Kidney epithelial cell (primary cell): ENCODE measurements at places on chromosomes 5 and 9. TPM values are rescaled to one million over a fixed set of nuclear protein-coding genes. Genes with fewer than 3 reads are reported as not detected.

ARPC5L gene
- total RNA-seq = 31.1 and 36.3 TPM in 2 replicates

SPINK4 gene
- not detected in 2 replicates for total RNA-seq

DNA sequence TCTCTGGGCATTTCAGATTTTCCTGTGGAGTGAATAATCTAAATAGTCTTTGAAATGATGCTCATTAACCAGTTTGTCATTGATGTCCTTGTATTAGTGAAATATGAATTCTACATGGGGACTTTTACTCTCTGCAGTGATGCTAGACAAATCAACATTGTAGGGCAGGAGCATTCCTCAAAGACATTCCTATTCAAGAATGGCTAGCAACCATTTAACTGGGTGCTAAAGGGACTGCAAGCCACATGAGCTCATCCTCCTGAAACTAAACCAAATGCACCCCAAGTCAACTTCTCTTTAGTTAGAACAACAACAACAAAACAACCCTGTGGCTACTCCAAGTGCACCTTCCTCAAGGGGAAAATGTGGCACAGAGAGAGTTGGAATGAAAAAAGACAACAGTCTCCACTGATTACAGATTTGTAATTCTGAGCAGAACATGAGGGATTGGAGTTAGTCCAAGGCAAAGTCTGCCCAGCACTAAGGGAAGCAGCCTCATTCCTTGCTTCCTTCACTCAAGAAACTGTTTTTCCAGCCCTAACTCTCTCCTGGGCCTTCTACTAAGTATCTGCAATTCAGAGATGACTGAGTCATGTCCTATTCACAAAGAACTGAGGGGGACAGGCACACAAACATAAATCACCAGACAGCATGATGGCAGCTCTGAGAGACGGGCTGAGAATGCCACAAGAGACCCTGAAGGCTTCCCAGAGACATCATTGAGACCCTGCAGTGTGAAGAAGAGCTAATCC lies 82.0 kb upstream of the WWC1 start:
- no peak for DNase-seq

DNA sequence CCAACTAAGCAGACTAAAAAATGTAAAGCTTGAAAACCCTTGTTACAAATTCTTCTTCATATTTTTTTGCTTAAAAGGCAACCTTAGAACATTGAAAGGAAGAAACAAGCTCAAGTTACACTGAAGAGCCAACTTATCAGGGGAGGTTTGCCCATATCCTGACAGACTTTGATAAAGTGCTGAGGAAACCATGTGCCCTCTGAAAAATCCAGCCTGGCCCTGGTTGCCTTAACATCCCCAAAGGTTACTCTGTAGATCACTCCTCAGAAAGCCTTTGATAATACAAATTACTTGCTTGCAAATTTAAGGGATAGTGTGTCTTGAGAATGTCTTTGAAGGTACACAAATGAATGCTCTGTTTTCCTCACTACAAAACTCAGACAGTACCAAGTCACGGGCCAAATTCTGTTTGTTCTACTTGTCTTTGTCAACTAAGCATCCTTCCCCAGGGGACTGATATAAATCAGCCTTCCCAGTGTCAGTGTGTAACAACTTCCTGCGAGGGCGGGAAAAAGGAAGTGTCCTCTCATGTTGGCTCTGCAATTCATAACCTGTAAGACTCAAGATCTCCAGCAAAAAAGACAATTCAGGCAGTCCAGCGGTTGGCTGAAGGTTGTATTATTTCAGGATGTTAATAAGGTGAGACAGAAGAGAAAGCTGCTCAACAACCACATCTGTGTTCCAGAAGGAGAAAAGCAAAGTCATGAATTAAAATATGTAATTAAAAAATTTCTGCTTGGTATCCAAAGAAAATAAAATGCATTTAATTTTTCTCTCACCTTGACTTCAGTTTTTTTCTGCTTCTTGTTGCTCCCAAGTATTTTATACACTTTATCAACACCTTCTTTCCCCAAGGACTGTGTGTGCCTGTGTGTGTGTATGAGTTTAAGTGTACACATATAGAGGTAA lies 199.9 kb downstream of the PIK3R1 start:
- no peak for DNase-seq

DNA sequence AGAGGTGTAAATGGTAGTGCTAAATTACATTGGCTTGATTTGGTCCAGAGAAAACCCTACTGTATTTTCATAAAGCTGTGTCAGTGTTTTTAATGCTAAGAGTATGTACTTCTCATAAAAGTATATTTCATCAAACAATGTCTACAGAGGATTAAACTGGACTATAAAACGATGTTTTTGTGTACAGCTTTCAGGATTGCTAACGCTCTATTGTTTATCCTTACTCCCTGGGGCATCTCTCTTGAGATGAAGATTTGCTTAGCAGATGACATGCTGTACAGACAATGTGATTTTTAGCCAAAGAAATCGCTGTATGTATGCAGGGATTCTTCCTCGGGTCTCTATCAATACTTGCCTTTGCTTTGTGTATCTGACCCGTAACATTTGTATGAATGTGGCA lies 216.0 kb downstream of the FBXL7 start:
- DNase-seq = no peak

DNA sequence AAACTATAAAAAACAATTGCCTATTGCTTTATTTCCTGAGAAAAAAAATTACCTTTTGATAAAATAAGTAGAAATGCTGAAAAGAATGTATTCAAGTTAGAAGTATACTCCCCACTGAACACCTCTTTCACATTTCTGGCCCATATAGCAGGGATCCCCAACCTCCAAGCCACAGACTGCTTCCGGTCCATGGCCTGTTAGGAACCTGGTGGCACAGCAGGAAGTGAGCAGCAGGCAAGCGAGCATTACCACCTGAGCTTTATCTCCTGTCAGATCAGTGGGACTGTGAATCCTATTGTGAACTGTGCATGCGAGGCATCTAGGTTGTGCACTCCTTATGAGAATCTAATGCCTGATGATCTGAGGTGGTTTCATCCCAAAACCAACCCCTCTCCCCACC lies 563.9 kb downstream of the RAB3C start:
- DNase-seq = no peak

DNA sequence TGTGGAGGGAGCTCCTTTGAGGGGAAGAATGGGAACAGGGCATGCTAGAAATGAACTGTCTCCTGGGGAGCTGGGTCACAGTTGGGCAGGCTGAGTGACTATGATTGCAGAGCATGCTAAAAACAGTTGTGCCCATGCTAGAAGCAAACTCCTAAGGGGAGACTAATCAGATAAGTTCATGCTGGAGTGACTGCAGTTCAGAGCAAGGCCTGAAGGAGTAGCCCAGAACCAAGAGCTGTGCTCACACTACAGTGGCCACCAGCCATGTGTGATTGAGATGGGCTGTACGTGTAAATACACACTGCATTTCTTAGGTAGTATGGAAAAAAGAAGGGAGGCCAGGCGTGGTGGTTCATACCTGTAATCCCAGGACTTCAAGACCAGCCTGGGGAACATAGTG lies 10.3 kb upstream of the AK1 start:
- no peak for DNase-seq

- no peak for DNase-seq
Observed at GRCh38 chr9:77010527-77010926, 8.9 kb upstream of the FOXB2 start.

DNA sequence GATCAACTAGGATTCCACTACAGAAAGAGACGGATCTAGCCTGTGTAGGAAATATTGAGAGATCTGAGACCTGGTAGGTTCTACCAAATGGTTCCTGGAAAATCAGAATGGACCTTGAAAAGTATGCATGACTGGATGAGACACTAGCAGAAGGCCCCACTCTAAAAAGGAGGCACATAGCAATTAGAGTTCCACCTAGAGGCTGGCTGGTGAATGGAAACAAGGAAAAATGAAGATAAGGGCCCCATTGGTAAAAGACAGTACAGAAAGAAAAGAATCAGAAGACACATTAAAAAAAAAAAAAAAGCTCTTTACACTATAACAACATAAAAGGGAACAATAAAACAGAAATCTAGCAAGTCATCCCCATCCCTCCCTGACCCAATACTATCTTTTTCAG lies 518.5 kb downstream of the NR2F1-AS1 start:
- no peak for DNase-seq
